SK-MEL-5 (cell line): ENCODE measurements at places on chromosomes 4 and X.

- DNase-seq: no peak
Measured at GRCh38 chr4:102843273-102843672, 15.9 kb upstream of the UBE2D3 start.

DNA sequence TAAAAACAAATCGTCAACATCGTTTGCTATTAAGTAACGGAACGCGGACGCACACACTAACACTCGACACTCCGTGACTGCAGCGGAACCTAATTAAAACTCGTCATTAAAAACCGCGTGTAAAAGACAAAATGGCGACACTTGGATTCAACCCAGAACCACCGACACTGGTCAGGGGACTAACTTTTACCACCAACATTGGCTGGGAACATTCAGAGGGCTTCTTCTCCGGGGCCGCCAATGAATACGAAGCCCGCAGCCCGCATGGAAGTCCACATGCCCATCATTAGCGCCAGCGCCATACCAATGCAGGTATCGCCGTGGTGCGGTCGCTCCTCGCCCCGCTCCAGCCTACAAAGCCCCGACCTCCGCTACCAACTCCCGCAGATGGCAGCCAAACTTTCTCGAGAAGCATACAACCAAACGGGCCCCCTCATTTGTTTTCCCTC, 498 bp downstream of the RBMX start:
- peak; percentile 26 for DNase-seq

- DNase-seq: no peak
Measured at GRCh38 chrX:71930298-71930697, 19.7 kb downstream of the NHSL2 start.

DNA sequence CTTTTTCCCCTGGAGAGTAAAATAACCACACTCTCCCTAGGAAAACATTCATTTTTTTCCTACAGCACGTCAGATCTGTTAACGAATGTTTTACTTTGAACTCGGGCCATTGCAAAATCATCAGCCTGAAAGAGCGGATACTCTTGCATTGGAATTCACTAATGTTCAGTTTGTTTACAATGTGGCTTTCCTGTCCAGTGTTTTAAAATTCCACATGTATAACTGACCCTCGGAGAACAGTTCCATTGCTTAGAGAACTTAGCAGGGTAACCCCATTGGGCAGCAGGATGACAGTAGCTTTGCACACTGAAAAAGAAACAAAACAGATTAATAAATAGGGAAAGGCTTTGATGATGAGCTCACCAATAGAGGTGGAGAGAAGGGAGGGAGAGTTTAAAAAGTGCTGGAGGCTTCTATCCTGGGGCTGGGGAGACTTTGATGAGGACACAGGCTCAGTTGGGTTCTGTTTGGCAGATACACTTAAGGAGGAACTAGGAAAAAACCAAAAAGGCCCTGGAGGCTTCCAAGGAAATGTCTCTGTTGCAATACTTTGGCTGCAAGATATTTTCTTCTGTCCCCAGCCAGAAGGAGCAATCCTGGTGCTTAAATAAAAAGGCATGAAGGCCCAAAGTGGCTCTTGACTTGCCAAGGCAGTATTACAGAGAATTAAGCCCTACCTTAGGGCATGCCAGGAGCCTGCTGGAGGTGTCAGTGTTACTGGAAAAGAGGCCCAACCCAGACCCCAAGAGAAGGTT, 143.1 kb downstream of the ARSF start:
- DNase-seq: no peak

GRCh38 chrX:24577091-24577490, 70.1 kb downstream of the PCYT1B start:
- DNase-seq: no peak

DNA sequence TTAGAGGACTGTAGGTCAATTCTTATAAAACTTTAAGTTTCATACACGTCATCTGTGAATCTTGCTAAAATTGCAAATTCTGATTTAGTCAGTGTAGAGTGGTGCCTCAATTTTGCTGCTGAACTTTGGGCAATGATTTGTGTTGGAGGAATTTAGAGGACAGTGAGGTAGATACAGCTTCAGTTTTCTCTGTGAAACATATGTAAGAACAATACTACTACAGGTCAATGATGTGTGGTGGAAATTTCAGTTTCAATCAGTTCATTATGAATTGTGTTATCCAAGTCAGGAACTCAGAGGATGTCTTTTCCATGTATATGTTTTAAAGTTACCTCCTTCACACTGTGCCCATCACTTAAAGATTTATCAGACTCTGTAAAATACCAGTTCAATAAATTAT, 1597.8 kb upstream of the PCDH10 start:
- no peak for DNase-seq

DNA sequence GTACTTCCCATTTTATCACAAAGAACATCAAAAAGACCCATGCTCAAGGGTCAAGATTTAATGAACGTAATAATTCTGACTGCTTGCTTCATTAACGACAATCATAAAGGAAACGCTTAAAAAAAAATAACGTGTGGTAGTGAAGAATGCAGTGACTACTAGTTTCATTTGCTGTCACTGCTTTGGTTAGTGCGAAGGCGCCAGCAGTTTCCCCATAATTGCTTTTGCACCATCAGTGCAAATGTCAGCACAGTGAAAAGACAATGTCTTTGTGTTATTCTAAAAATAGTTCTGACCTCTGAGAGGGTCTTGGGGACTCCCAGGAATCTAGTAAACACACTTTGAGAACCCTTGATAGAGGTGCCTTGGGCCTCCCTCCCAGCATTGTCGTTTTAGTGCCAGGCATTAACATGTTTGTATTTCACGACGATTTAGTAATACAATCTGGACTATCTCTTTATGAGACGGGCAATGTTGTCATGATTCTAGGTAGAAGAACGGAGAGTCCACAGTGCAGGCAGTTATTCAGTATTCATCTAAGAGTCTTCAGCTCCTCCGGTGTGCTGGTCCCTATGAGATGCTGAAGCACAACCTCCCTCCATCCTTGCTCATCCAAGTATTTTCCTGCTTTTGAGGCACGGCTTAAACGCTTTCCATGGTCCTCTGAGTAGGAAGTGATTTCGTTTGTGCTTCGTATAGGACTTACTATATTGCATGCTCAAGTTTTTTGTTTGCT, 71.0 kb downstream of the AFF1 start:
- no peak for DNase-seq

- no peak for DNase-seq
Measured at GRCh38 chr4:140256941-140257340, 103.0 kb upstream of the MAML3 start.

- no peak for DNase-seq
Measured at GRCh38 chrX:137549851-137550664, 15.9 kb upstream of the ZIC3 start.

GRCh38 chrX:18575744-18576143, 96.2 kb downstream of the RS1 start:
- DNase-seq: no peak

DNA sequence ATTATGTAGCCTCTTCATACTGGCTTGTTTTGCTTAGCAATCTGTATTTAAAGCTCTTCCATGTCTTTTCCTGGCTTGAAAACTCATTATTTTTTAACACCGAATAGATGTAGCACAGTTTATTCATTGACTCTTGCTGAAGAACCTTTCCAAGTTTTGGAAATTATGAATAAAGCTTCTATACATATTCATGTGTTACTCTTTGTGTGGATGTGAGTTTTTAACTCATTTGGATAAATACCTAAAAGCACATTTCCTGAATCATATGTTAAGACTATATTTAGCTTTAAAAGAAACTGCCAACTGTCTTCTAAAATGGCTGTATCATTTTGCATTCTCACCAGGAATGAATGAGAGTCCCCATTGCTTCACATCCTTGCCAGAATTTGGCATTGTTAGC, 2061.7 kb upstream of the AGA start:
- DNase-seq: no peak

DNA sequence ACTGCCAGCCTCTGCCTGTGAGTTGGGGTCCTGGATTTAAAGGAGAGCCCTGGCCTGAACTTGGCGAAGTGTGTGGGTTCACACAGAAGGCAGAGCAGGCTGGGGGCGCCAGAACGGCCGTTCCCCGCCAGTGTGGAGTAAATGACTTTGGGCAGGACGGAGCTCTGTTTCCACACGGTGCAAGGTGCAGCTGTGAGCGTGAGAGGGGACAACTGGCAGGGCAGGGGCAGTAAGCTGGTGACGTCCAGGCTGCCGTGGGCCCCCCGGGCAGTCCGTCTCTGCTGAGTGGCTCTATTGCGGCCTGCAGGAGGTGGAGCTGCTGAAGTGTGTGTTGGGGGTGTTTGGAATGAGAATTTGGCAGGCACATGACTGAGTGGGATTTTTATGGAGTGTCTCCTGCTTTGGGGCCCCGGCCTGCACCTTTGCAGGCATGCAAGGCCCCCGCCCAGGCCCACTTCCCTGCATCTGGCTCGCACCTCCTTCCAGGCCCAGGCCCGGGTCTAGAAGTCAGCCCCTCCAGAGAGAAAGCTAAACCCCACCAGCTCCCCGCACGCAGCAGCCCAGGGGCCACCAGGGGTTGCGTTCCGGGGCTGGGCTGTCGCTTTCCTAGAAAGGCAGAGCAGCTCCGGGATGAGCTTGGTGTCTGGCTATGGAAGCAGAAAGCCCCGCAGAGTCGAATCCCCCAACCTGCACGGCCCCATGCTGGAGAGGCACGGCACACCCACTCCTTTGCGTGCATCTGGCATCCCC, 62.2 kb upstream of the GRPEL1 start:
- DNase-seq: no peak

DNA sequence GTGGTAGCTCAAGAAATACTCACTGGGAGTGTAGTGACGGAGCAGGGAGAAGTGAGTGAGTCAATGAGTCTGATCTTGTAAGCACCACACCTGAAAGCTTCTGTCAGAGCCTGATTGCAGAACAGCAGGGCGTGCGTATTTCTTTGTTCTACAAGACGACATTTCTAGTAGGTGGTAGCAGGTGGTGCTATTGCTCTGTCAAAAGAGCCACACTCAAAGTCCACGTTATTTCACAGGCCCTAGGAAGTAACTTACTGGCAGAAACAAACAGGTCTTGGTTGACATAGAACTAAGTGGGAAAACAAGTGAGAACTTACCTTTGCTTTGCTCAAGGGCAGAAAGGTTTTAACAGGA, 46.4 kb upstream of the SPRY1 start:
- peak; percentile 34 for DNase-seq
